ENCODE measurements at places on chromosomes 12 and 14.

- DNase-seq = no peak
These were observed 14.5 kb downstream of the KRAS start for GRCh38 chr12:25236190-25236589.

GRCh38 chr12:79687711-79688260, 3.0 kb downstream of the PAWR start:
- no peak for DNase-seq

GRCh38 chr14:29548948-29549370, 378.7 kb downstream of the PRKD1 start:
- no peak for DNase-seq

DNA sequence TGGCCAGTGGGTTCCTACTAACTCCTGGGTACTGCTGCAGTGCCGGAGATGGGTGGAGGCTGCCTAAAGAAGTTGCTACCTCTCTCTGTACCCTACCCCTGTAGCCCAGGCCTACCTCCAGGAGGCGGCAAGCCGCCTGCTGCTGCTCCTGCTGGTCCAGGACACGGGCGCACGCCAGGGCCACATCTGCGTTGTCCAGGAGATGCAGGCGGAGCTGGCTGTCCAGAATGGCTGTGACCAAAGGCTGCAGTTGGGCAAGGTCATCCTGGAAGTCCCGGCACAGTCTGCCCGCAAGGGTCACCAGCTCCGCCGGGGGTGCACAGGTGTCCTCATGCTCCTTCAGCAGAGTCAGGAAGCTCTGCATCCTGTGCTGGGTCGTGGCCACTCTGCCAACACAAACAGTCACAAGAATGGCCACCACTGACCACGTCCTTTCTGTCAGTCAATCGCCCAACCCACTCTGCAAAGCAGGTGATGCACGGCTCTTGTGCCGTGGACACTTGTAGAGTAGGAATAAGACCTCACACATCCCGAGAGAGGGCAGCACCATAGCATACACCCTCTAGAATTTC, 1.6 kb downstream of the ANHX start:
- no peak for DNase-seq

DNA sequence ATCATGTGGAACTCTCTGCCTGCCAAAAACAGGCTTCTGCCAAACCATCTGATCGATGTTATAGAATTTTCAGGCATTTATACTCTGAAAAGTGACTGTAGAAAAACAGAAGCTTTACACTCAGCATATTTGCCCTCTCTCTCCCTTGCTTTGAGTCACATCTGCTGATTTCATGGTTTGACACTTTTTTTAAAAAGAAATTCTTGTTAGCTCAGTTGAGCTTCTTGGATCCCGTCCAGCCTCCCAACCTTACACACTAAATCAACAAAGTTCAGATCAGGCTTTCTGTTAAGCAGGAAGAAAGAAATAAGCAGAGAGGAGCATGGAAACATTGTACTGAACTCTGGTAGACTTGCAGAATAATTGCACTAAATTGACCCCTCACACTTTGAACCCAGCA, 193.6 kb upstream of the SEL1L start:
- no peak for DNase-seq

GRCh38 chr14:47966076-47966810, 290.8 kb upstream of the MDGA2 start:
- DNase-seq = no peak

DNA sequence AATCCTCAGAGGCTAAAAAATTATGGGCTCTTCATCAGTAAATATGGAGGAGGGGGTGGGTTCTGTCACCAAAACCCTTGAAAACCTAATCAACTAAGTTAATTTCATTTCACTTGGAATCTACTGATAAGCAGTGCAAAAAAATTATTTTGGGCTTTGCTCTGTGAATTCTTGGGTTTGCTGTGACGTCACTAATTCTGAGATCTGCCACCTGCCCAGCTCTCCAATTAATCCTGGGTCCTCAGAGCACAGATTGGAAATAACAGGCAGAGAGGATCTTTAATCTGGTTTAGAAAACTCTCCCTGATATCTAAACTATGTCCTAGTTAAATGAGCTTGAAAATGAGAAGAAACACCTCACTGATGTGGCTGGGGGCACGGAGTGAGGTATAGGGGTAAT, 903.2 kb downstream of the AACS start:
- DNase-seq = no peak

- DNase-seq = no peak
These were observed 4.5 kb upstream of the GLIPR1 start for GRCh38 chr12:75476071-75476470.

- no peak for DNase-seq
These were observed 453 bp upstream of the ESRRB start for GRCh38 chr14:76375484-76375883.

- DNase-seq = no peak
These were observed 88.5 kb upstream of the METAP2 start for GRCh38 chr12:95385246-95386035.

DNA sequence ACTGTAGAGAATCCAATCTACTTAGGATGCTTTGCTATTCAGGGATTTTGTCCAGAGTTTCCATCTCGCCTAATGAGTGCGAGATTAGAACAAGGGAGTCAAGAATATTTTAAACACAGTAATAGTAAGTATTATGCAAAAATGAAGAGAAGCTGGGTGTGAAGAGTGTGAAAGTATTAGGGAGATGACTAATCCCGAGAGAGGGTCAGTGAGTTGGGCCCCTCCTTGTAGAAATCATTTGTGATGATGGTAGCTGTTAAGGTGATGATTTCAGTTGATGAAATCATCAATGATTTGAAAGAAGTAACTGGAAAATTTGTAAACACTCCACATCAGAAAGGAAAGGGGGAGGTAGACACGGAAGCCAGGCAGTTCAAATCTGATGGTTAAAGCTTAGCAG, 478.9 kb upstream of the MGAT4C start:
- no peak for DNase-seq

GRCh38 chr14:67456732-67457131, 31.8 kb downstream of the TMEM229B start:
- no peak for DNase-seq

- DNase-seq = no peak
These were observed 21.6 kb downstream of the FERMT2 start for GRCh38 chr14:52929192-52929807.

- no peak for DNase-seq
These were observed 106.7 kb downstream of the KIF26A start for GRCh38 chr14:104245075-104245474.

GRCh38 chr12:23169012-23169695, 544.2 kb downstream of the ETNK1 start:
- DNase-seq = no peak

GRCh38 chr14:62824086-62824485, 221.2 kb downstream of the KCNH5 start:
- no peak for DNase-seq

- no peak for DNase-seq
These were observed 85.5 kb downstream of the PDE3A start for GRCh38 chr12:20453756-20454310.

DNA sequence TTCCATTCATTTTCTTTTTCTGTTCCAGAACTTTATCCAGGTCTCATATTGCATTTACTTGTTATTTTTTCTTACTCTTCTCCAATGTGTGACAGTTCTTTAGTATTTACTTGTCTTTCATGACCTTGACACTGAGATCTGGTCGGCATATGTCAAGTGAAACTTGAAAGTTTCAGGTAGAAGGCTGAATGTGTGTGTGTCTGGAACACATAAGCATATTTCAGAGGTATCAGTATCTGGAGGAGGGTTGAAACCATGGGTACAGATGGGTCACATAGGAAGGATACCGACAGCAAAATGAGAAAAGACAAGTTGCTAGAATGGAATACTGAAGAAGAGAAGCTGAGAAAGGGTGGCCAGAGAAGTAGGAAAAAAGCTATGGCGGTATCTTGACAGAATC, 22.5 kb upstream of the PTGDR start:
- no peak for DNase-seq

GRCh38 chr14:59482541-59483331, 1.5 kb downstream of the L3HYPDH start:
- no peak for DNase-seq

DNA sequence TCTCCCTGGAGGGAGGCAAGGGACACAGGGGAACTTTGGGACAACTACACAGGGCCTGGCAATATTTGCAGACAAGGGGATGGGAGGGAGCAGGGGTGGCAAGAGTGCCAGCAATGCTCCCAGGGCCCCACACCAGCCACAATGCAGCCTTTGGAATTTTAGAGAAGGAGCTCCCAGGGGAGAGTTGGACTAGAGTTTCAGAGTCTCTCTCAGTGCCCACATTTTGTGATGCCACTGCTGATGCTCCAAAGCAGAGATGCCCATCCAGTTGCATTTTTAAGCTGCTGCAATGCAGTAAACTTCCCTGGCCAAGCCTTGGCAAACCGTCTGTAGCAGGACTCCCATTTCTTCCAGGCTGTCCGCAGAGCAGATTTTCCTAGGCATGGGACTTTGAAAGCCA, 98.9 kb downstream of the ZFP36L1 start:
- no peak for DNase-seq

DNA sequence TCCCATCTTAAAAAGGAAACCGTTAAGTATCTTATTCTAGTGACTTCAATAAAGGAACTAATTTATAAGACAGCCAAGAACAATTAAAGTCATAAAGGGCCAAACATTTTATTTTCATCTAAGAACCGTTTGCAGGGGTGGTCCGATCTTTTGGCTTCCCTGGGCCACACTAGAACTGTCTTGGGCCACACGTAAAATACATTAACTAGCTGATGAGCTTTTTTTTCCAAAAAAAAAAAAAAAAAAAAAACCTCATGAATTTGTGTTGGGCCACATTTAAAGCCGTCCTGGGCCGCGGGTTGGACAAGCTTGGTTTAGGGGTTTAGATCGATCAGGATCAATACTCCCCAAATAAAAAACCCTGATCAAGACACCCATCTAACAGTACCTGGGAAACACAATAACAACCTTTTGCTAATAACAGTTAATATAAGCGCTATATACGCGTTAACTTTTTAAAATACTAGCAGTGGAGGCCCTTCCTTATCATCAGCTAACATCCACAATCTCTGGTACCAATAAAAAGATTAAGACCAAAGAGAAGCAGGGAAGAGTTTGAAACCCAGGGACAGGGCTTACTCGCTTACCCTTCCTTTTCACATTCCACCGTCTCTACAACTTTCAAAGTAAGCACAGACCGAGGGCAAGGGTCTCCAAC, 1.1 kb downstream of the NAP1L1 start:
- DNase-seq = no peak

DNA sequence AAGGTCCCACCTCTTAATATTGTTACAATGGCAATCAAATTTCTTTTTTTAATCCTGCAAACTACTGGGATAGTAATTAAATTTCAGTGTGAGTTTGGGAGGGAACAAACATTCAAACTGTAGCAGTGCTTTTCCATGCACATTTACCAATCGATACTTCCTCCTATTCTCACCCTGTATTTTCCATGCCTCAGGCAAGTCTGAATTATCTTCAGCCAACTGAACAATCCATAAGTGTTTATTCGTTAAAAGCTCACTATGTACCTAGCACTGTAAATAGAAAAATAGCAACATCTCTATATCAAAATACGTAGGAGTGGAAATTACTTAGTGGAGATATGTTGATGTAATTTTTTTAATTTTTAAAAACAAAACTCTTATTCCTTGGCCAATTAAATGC, 43.5 kb downstream of the CCDC177 start:
- DNase-seq = no peak

Measured in activated CD4-positive, CD25-positive, alpha-beta regulatory T cell treated with anti-CD3 and anti-CD28 coated beads, Interleukin-2, amount 50 U/mL, for 72 hours (primary cell).